GDM1 (cell line): ENCODE measurements at places on chromosomes 2 and 18.

GRCh38 chr2:11695576-11695975 lies 25.6 kb upstream of the NTSR2 start:
- DNase-seq, result no peak

DNA sequence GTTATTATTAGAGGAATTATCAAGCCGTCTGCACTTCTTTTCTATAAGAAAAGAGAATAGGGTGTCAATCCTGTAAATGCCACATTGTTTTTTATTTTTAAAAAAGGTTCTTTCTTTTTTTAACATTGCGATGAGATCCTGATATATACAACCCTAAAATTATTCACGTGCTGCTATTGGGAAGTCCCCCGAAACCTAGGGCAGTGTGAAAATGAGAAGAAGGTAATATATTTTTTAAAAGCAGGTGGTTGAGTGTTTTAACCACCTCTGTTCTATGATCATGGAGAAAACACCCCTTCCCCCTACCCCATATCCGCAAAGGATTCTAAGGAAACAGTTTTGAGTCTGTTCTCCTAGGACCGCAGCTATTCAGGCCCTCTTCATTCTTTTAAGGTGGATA lies 94.5 kb upstream of the KLHL14 start:
- no peak for DNase-seq

DNA sequence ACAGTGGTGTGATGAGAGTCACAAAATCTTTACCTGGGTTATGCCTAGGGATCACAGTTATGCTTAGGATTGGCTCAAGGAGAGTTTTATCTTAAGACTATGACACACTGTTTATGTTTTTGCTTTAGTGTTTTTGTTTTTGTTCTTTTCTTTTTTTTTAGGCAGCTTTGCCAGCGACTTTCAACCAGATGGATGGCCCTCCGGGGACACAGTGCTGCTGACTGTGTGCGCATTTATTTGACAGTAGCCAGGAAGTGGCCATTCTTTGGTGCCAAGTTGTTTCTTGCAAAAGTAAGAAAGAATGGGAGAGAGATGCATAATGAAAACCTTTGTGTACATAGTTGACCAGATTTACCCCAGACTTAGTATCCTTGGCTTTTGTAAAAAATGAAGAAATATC lies 15.1 kb upstream of the DYNC2LI1 start:
- DNase-seq, result no peak

- no peak for DNase-seq
Measured at GRCh38 chr2:43273529-43273928, 47.1 kb upstream of the ZFP36L2 start.

DNA sequence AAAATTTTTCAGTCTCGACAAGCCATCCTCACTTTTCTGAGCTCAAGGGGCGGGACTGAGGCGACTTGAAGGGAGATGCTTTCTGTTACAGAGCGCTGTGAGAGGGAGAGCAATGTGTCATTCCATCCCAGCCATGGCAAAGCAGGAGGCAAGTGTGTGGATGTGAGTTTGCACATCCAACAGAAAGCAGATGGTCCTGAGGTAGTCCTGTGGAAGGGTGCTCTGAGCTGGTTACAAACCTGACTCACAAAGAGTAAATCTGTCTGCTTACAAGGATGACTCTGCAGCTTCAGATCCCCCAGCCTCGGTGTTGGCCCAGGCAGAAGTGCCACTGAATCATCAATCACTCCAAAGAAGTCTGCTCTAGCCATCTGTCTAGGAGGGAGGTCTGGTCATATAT lies 482.0 kb upstream of the DCC start:
- DNase-seq, result no peak

- DNase-seq, result peak; percentile 78
Measured at GRCh38 chr2:238381341-238382115, 45.2 kb upstream of the ASB1 start.

DNA sequence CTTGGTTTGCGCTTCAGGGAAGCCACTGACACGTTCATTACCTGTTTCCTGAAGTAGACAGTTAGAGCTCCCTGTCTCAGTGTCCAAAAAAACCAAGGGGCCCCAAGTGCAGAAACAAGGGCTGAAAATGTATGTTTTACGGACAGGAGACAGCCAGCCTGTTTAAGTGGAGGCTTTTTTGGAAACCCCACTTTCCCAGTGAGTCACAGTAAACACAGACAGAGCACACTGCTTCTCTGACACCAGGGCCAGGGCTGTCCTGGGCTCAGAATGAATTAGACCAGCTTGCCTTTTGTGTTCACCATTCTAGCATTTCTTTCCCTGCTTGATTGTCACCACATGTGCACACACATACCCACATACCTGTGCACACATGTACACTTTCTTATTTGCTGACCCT lies 128.6 kb downstream of the SH3RF3 start:
- no peak for DNase-seq

DNA sequence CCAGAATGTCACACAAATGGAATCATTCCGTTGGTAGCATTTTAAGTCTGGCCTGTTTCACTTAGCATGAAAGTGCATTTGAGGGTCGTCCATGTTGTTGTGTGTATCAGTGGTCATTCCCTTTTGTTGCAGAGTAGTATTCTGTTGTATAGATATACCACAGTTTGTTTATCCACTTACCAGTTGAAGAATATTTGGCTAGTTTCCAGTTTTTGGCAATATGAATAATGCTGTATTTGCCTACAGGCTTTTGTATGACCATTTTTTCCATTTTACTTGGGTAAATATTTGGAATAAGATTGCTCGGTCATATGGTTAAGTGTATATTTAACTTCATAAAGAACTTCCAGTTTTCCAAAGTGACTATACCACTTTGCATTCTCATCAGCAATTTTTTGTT lies 100.0 kb upstream of the ALPP start:
- DNase-seq, result no peak

DNA sequence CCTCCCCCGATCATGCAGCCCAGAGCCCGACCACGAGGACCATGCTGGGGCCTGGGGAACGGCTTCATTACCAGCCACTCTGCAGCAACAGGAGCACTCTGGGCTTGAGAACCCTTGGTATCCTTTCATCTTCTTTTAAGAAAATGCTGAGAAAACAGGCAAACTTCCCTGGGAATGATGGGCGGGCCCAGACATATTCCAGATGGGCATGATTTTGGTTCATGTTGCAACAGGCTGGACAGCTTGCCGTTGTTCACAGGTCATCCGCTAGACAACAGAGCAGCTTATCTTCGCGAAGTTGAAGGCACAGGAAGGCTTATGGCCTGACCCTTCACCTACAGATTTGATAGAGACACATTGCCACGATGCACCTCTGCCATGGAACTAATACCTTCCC lies 121.0 kb downstream of the KLHL29 start:
- DNase-seq, result no peak
